ENCODE measurements at places on chromosomes 13 and 19.

DNA sequence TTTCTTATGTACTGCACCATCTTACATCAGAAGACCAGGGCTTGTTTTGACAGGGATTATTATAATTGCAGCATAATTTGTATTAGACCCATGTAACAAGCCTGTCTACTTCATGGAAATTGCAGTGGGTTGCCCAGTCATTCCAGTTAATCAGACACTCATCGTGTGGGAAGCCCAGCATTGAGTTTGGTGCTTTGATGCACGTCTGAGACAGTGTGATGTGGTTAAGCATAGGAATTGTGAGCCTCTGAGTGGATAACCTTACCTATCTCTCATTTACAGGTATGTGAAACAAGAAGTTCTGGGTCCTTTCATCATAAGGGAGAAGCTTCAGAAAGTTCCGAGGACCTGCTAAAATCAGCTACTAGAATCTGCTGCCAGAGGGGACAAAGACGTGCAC, 12.8 kb downstream of the RGCC start:
- no peak for DNase-seq

GRCh38 chr19:40191836-40192646, 815 bp downstream of the MAP3K10 start:
- no peak for DNase-seq

DNA sequence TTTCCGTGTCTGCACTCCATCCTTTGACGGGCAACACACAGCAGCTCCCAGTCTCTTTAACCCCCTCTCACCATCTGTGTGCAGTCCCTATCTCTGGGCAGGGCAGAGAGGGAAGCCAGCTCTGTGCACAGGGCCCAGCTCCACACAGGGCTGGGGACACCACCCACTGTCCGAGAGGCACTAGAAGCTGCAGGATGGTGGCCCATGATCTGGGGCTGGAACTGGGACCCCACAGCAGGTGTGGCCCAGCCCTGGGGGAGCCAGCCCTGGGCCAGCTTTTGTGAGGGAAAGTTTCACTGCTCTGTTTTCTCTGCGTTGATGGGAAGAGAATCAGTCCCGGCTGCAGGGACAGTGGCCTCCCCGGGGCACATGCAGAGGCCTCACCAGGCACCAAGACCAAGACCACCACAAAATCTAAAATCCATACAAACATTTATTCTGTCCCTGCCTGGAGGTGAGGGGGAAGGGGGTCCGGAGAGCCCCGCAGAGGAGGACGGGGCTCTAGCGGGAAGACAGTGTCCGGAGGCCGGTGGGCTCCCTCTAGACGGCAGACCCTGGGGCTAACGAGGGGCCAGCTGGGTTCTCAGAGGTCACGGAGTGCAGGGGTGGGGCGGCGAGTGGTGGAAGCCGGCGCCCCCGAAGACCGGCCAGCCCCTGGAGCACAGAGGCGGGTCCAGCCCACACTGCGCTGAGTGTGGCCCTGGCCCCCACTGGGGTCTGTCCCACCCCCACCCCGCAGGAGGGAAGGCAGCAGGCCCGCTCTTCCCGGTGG, 2.9 kb upstream of the ATP8B3 start:
- no peak for DNase-seq

DNA sequence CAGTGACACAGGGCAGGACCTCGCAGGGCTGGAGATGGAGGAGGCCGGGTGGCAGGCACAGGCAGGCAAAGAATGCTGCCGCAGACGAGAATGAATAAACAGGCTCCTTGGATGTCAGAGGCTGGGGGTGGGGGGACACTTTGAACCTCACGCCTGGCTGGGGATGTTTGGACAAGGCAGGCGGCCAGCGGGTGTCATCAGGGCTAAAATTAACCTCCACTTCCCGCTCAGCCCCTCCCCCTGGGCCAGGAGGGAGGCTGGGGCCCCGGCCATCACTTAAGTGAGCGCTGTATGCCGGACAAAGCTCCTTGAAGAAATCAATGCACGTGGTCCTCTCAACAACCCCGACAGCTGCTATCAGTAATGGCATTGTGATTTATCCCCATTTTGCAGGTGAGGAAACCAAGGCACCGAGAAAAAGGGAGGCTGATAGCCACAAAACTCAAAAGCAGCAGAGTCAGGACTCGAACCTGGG, 10.3 kb upstream of the FUT5 start:
- DNase-seq: no peak

DNA sequence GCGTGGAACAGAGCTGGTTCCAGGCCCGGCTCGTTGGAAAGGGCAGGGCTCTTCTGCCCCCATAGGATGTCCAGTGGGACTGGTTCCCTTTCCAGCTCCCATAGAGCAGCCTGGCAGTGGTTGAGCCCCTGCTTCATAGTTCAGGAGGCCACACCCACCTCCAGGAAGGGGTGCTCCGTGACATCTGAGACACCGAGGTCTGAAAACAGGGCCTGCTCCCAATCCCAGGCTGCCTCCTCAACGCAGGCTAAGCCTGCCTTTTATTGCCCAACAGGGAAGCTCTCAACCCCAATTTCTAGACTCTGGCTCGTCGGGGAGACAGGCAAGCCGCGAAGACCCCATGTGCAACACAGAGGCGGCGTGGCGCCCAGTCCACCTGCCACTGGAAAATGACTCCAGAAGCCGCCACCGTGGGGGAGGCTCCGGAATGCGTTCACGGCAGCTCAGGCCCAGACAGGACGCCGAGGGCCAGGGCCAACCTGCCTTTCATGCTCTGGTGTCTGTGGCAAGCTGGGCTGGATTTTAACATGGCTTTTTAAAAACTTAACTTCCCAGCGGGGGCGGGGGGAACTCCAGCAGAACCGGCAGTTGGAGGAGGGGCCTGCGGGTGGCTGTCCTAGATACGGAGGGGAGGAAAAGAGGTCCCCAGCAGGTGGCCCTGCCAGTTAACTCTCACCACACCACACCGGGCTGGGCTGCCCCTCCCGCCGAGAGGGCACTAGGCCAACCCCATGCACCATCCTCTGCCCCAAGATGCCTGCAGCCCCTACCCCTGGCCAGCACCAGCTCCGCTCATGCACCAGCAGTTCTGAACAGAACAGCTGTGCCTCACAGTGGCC, 17.9 kb upstream of the TINCR start:
- no peak for DNase-seq

- no peak for DNase-seq
Measured at GRCh38 chr13:69604698-69605097, 502.9 kb upstream of the ATXN8OS start.

DNA sequence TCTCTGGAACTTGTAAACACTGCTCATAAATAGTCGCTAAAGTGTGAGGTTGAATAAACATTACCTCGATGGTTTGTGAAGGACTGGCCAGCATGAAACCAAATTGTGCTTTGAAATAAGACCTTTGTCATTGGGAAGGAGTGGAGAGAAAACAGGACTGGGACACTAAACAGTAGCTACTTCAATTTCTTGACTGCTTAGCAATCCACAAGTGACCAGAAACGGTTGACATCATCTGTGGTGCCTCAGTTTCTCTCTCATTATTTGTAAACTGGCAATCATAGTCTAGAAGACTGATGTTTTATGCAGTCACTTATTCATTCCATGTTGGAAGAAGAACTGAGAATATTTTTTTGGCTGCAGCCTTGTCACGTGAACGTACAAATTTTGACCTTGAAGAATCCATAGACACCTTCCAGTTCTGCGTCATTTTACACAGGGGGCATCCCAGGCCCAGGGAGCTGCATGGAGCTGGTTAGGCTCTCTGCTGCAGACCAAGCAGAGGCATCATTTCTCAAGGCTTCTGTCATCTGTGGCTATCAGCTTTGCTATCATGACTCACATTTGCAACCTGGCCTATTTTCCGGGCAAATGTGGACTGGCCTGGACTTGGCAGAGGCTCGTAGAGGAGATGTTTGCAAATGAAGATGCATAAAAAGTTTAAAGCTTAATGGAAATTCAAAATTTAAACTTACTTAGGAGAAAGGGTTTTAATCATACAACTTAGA, 391.8 kb downstream of the FGF9 start:
- no peak for DNase-seq

GRCh38 chr13:112781287-112781686, 91.4 kb downstream of the ATP11A start:
- no peak for DNase-seq

- no peak for DNase-seq
Measured at GRCh38 chr19:12692960-12693359, 3.5 kb downstream of the FBXW9 start.

GRCh38 chr13:27018344-27018861, 153.2 kb downstream of the USP12 start:
- DNase-seq: no peak

DNA sequence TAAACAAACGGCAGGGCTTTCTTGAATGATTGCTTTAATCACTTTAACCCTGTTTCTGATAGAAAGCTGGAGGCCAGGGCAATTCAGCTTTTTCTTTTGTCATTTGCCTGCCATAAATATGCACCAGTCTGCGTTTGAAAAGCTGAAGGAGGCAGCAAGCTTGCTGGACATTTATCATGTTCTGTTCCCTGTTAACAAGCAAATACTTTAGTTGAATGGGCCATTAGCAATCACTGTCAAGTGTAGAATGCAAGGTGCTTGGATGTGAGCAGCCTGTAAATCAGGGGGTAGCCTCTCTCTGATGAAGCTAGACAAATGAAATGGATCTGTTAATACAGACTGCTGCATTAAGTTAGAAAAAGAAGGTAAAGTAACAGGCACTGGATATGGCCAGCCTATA, 7.6 kb downstream of the EFNB2 start:
- DNase-seq: no peak

- no peak for DNase-seq
Measured at GRCh38 chr19:2488942-2489731, 13.2 kb downstream of the GADD45B start.

DNA sequence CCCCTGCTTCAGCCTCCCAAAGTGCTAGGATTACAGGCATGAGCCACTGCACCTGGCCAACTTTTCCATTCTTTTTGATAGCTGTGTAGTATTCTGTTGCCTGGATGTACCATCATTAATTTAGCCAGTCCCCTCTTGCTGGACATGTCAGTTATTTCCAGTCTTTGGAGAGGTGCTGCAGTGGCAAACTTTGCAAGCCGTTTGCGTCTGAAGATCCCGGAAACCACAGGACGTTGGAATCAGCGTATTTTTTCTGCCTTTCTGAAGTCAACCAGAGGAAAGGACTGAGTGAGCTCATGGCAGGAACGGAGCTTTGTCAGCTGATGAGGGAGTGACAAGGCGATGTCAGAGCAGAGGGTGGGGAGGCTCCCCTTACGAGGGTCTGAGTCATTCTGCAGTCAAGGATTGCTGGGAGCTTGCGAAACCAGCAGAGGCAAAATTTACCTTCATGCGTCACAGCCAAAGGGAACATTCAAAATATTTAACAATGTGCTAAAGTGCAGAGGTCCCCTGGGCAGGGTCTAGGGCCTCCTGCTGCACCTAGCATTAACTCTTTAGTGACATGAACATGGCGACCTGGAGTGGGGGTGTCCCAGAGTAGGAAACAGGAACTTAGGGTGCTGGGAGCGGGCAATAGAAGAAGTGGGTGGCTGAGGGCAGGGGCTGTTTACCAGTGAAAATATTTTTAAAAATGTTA, 5.6 kb downstream of the C5AR1 start:
- peak; percentile 61 for DNase-seq

DNA sequence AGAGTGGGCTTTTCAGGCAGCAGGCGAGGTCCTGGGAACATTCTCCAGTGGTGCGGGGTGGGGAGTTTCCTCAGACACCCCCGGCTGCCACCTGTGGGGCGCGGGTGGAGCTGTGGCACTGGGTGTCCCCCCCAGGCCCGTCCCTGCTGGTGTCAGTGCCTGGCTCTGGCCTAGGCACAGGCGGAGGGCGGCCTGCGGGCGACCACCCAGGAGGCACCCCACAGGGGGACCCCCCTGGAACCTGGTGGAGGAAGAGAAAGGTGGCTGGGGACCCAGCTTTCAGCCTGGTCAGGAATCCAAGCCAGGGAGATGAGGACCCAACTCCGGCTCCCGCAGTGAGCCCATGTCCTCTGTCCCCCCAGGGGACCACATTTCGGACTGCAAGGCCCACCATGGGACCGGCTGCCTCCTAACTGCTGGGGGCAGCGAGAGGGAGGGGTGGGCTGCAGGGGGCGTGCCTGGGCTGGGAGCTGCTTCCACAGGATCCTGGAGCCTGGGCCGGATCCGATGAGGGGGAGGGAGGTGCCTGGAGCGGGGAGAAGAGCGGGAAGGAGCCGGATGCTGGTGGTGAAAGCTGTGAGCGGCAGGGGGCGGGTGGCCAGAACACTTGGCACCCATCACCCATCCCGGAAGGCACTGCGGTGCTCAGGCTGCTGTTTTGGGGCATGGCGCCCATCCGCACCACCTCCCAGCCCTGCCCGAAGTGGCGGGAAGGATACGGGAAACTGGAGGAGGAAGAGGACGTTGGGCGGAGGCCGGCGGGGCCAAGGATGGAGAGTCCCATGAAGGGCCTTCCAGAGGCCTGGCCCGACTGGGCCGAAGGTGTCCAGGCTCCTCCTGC, 5.5 kb upstream of the CTXN1 start:
- no peak for DNase-seq
